ENCODE measurements at places on chromosomes 4 and X. TPM values are rescaled to one million over a fixed set of nuclear protein-coding genes. Genes with fewer than 3 reads are reported as not detected.
A peak's percentile ranks its signal among the peaks of the same experiment; 100 is the strongest.

DNA sequence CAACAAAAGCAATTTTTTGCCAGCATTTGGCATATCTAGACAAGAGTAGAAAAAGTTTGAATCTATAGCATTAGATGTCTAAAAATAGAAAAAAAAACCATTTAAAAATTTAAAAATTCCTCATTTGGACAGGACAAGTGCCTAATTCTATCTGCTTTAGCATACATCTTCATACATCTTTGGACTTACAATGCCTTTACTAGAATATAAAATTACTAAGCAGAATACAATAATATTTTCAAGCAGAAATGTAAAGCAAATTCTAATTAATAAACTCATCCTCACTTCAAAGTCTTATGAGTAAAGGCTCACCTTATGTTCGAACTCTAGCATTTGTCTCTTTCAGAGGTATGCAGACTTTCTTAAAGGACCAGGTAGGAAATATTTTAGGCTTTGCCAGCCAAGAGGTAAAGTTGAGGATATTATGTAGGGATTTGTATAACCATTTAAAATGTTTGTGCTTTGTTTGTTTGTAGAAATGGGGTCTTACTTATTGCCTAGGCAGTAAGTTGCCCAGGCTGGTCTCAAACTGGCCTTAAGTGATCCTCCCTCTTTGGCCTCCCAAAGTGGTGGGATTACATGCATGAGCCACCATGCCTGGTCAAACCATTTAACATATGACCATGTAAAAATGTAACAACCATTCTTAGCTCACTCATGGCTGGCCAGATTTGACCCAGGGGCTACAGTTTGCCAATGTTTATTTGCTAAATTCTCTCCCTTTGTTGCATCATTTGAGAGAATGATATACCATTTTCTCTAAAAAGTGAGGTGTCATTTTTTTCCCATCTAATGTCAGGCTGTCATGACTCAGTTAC, 29.1 kb downstream of the UGDH start:
- DNase-seq = no peak

DNA sequence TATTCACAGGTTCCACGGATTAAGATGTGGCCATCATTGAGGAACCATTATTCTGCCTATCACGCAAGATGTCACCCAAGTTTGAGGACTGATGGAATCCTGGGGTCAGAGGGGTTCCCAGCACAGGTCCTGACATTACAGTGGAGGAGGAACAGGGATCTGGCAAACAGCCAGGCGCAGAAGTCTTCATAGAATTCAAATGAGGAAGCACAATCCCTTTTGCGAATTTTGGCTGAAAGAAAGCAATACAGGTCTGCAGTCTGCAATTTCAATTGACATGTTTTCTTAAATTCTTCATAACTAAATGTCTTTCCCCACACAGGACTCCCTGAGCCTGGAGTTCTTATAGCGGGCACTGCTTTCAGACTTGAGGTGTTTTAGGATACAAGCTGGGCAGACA, 14.5 kb downstream of the DOCK11 start:
- DNase-seq = no peak

DNA sequence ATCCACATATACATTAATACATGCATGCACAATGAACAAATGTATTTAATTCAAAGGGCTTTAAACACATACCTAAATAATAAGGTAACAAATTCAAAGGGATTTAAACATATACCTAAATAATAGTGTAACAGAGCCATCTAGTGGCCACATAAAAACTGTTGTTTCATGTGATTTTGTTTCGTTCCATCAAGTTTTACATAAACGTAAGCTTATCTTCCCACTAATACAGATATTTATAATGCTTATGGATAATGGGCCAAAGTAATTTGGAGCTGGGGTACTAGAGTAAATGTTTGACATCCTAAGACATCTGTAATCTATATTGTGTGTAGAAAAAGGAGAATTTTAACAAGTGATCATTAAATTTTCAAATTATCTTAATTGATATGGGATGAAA, 82.3 kb downstream of the PRSS12 start:
- peak; percentile 63 for DNase-seq

CSN1S1 gene
- total RNA-seq = not detected
